ENCODE measurements at places on chromosomes 7 and 10.

DNA sequence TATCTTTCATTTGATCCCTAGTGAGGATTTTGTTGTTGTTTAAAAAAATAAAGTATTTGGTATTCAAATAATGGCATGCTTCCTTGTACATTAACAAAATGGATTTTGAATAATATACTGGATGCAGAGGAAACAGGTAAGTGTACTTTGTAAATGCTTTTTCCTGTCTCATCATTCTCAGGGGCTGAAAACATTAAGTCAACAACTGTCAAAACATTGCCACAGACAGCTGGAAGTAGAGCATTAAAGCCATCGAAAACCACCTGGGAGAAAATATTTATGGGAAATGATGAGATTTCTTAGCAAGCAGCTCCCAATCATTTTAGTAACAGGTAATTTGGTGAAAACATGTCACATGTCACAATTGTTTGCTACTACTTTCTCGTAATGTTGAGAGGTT lies 10.7 kb downstream of the TAS2R39 start:
- DNase-seq, result no peak
- H3K4me1 ChIP-seq, result no peaks in the 10 kb centered on the region
- no peak overlapping the region for H3K4me3 ChIP-seq
- H3K36me3 ChIP-seq, result no peaks in the 10 kb centered on the region
- H3K27me3 ChIP-seq, result no peaks in the 10 kb centered on the region

- no peak overlapping the region for H3K4me3 ChIP-seq
- no peaks in the 10 kb centered on the region for H3K27me3 ChIP-seq
- DNase-seq, result no peak
- H3K27ac ChIP-seq, result no peak overlapping the region
- H3K36me3 ChIP-seq, result no peaks in the 10 kb centered on the region
These were observed 24.8 kb upstream of the TECTB start for GRCh38 chr10:112258407-112258806.

GRCh38 chr10:132145002-132145401 lies 41.7 kb upstream of the DPYSL4 start:
- no peak overlapping the region for H3K27ac ChIP-seq
- no peaks in the 10 kb centered on the region for H3K27me3 ChIP-seq
- H3K36me3 ChIP-seq, result no peaks in the 10 kb centered on the region
- H3K4me3 ChIP-seq, result no peak overlapping the region

DNA sequence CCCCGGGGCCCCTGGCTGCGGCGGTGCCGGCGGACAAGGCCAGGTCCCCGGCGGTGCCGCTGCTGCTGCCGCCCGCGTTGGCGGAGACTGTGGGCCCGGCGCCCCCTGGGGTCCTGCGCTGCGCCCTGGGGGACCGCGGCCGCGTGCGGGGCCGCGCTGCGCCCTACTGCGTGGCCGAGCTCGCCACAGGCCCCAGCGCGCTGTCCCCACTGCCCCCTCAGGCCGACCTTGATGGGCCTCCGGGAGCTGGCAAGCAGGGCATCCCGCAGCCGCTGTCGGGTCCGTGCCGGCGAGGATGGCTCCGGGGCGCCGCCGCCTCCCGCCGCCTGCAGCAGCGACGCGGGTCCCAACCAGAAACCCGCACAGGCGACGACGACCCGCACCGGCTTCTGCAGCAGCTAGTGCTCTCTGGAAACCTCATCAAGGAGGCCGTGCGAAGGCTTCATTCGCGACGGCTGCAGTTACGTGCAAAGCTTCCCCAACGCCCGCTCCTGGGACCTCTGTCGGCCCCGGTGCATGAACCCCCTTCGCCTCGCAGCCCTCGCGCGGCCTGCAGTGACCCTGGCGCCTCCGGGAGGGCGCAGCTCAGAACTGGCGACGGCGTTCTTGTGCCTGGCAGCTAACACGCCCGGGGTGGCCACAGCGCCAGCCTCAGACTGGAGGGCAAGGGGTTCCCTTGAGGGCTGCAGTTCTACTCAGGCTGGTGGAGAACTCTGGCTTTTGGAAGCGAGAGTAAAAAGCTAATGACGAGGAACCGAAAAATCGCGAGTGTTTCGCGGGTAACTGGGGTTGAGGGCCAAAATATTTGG lies 804 bp downstream of the FRAT1 start:
- no peak for DNase-seq
- peaks cover 7% of the 10 kb centered on the region for H3K4me1 ChIP-seq
- H3K27me3 ChIP-seq, result peaks cover 12% of the 10 kb centered on the region
- H3K27ac ChIP-seq, result no peak overlapping the region
- H3K4me3 ChIP-seq, result peak overlapping the region; percentile 38

GRCh38 chr7:32206987-32207386 lies 136.8 kb upstream of the PDE1C start:
- no peaks in the 10 kb centered on the region for H3K27me3 ChIP-seq
- DNase-seq, result no peak
- no peak overlapping the region for H3K4me3 ChIP-seq
- H3K4me1 ChIP-seq, result no peaks in the 10 kb centered on the region

GRCh38 chr7:87671-88070 lies 104.7 kb upstream of the FAM20C start:
- no peak overlapping the region for H3K4me3 ChIP-seq
- no peaks in the 10 kb centered on the region for H3K4me1 ChIP-seq
- H3K27ac ChIP-seq, result no peak overlapping the region

- H3K4me3 ChIP-seq, result peak overlapping the region; percentile 57
- H3K4me1 ChIP-seq, result peaks cover 10% of the 10 kb centered on the region
- H3K36me3 ChIP-seq, result no peaks in the 10 kb centered on the region
These were observed 826 bp downstream of the PODXL start for GRCh38 chr7:131555552-131556052.

GRCh38 chr10:63240807-63241206 lies 107.7 kb downstream of the NRBF2 start:
- H3K27ac ChIP-seq, result no peak overlapping the region
- H3K4me3 ChIP-seq, result no peak overlapping the region
- H3K27me3 ChIP-seq, result no peaks in the 10 kb centered on the region
- no peak for DNase-seq

DNA sequence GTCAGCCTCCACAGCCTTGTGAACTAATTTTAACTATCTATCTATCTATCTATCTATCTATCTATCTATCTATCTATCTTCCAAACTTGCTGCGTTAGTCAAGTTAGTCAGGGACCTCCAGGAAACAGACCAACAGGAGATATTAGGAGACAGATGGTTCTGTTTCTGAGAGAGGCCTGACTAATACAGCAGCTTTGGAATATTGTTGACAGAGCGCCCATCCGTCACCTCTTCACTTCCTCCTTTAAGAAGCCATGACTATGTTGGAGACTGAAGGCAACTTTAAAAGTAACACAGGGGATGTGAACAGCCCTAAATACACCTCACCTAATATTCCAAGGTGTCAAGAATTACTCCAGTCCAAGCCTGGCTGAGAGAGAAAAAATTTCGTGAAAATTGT lies 280.9 kb upstream of the IGFBP3 start:
- no peaks in the 10 kb centered on the region for H3K27me3 ChIP-seq
- H3K36me3 ChIP-seq, result no peaks in the 10 kb centered on the region
- no peak overlapping the region for H3K4me3 ChIP-seq
- no peak for DNase-seq
- H3K27ac ChIP-seq, result no peak overlapping the region
